ENCODE measurements at places on chromosomes 7 and 10.

GRCh38 chr10:97865488-97865887 lies 15.8 kb downstream of the GOLGA7B start:
- no peak for DNase-seq

GRCh38 chr10:127695431-127695830 lies 41.6 kb upstream of the FOXI2 start:
- DNase-seq: no peak

GRCh38 chr7:1136841-1137516 lies 23.0 kb downstream of the ZFAND2A start:
- no peak for DNase-seq

GRCh38 chr7:131002600-131002999 lies 268.6 kb upstream of the KLF14 start:
- no peak for DNase-seq

GRCh38 chr10:101840741-101841453 lies 2.7 kb downstream of the KCNIP2 start:
- DNase-seq: peak; percentile 89

- DNase-seq: no peak
These were observed 134.8 kb downstream of the OAT start for GRCh38 chr10:124283949-124284250.

- DNase-seq: no peak
These were observed 472.8 kb upstream of the ADARB2 start for GRCh38 chr10:2210088-2210487.

DNA sequence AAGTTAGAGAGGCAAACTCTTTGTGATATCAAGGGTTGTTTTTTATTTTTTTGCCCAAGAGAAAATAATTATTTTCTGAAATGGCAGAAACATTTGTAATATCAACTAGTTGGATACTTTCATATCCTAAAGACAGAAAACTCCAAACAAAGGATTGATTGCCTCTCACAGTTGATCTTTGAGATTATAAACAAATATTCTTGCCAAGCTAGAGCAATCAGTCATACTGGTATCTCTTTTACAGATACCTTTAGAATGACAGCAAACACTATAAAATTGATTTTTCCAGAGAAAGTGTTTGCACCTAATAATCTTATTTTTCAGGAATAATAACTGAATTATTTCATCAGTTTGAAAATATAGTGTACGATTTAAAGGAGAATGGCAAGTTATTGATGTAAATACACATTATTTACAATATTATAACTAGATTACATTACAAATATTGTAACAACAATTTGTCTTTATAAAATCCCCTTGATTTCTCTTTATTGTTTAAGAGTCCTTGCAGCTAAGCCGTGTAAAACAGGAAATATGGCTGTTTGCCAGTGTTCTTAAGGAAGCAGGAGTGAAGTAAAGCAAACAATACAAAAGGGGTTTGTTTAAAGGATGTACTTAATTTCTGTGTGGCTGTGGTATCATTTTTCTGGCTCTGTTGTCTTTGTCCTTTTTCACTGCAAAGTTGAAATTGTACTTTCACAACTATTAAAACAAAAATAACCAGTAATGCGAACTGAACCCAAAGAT lies 58.4 kb downstream of the MAPK8 start:
- DNase-seq: peak; percentile 55

GRCh38 chr7:155342313-155342712 lies 44.6 kb downstream of the INSIG1 start:
- DNase-seq: no peak

DNA sequence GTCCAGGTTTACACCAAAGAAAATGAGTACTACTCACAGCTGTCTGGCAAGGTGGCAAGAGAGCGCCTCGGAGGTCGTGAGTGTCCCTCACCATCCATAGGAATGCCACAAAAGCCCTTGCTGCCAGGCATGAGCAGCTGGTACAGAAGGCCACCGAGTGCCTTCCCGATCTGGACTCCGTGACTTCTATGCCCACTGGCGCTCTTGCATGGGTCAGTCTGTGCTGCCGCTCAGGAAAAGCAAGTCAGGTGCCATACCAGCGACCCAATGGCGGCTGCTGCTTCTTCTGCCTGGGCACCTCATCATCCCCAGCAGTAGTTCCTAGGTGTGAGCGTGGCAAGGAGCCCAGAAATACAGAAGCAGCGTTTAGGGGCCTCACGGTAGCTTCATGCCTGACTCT lies 11.7 kb downstream of the TBXAS1 start:
- no peak for DNase-seq

Measured in suppressor macrophage (primary cell).